HS-27A (cell line): ENCODE measurements at places on chromosomes 4 and X.

GRCh38 chr4:73869130-73870055 lies at the start of gene CXCL1:
Gene CXCL1 (plus strand): TSS chr4:73869393. CDS start chr4:73869471, 78 bp downstream.
- no peak for DNase-seq

GRCh38 chrX:103276581-103277002 lies at the start of gene TCEAL5:
Gene TCEAL5 (minus strand): TSS chrX:103276750. CDS start chrX:103274563, 2,187 bp downstream.
- no peak for DNase-seq

GRCh38 chr4:69776696-69777095 lies 16.3 kb upstream of the SULT1B1 start:
- no peak for DNase-seq

GRCh38 chrX:39409246-39409917 lies 608.1 kb downstream of the MID1IP1 start:
- no peak for DNase-seq

GRCh38 chrX:137352101-137352660 lies 213.7 kb upstream of the ZIC3 start:
- DNase-seq, result no peak

DNA sequence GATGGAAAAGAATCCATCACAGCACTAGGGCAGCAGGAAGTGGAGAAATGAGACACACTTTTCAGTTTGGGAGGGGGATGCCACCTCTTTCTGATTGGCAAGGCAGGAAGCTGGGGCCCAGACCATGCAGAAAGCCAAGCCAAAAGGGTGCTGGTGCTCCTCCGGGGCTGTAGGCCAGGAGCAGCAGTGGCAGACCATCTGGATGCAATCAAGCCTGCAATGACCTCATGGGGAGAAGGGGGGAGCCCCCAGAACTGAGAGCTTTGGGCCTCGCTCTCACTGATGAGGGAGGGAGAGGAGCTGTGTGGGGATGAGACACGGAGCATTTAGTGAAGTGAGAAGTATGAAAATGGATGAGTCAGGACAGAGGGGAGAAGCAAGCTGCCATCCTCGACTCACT lies 141.3 kb upstream of the NALF2 start:
- no peak for DNase-seq

GRCh38 chr4:151766691-151767090 lies 5.9 kb upstream of the GATB start:
- no peak for DNase-seq

DNA sequence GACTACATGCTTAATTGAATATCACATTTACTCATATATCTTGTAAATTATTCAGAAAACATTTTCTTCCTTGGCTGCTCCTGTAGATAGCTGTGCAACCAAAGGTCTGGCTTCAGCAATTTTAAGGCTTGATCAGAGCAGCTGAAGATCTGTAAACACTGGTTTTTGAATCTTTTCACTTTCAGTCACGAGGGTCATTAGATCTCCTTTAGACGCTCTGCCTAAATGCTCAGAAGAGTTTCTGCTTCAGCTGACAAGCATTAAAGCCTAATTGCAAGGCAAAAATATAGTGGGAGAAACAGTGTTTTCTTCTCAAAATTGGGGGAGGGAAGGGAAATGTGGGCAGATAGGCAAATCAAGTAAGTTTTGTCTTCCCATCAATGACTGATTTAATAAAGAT lies 25.7 kb downstream of the TRPC5 start:
- DNase-seq, result no peak

GRCh38 chrX:53044995-53045394 lies 3.6 kb upstream of the GPR173 start:
- no peak for DNase-seq

- no peak for DNase-seq
Measured at GRCh38 chrX:13078739-13079444, 34.5 kb upstream of the FAM9C start.

GRCh38 chr4:148574911-148575310 lies 132.7 kb upstream of the NR3C2 start:
- peak; percentile 33 for DNase-seq

DNA sequence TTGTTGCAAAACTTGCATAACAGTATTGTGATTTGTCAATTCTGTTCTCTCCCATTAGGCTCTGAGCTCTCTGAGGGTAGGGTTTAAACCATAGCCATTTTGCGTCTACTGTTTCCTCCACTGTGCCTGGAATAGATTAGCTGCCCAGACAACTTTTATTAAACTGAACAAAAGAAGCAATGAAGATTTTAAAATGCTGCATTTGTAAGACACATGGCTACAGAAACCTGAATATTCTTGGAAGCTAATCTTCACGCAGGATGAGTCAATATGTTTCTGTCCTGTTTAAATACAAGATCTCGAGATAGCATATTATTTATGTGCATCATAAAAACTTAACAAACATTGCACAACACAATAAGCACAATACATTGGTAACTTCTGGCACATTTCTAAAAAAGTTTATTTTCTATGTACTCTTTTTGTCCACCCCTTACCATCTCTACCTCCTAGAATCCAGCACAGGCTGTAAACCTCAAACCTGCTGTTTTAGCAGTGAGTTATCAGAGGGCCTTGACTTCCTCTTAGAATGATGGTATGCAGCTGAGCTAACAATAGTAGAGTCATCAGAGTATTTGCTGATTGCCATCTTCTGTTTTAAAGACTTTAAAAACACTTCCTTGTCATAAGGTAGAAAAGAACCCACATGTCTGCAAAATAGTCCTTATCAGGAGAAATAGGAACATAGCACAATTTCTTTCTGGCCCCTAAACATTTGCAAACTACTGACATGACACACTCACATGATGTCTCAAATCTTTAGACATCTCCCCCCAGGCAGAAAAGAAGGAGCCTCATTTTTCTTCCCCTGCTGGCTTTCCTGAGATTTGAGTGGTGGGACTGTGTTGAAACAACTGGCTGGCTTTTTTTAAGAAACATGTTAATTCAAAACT lies 10.6 kb upstream of the CCNG2 start:
- no peak for DNase-seq

DNA sequence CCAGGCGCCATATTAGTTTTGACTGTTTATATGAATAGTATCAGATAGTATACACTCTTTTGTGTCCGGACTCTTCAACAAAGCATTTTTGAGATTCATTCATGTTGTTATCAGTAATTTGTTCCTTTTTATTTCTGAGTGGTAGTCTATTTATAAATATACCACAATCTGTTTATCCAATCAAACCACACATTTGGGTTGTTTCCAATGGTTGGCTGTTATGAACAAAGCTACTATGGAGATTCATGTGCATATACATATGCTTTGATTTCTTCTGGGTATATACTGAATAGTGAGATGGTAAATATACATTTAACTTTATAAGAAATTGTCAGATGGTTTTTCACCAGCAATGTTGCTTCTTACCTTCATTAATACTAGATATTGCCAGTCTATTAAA lies 36.8 kb upstream of the TAPT1 start:
- no peak for DNase-seq

DNA sequence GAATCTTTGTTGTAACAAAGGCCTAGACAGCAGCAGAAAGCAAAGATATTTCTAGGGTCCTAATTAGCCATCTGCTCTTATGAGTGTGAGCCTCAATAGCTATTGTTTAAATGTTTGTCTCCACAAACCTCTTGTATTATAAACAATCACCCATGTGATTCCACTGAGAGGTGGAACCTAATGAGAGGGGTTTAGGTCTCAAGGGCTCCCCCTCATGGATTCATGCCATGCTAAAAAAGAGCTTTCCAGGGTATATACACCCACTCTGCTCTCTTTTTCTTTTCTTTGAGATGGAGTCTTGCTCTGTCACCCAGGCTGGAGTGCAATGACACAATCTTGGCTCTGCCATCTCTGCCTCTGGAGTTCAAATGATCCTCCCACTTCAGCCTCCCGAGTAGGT lies 42.1 kb downstream of the TRIM61 start:
- DNase-seq, result no peak

DNA sequence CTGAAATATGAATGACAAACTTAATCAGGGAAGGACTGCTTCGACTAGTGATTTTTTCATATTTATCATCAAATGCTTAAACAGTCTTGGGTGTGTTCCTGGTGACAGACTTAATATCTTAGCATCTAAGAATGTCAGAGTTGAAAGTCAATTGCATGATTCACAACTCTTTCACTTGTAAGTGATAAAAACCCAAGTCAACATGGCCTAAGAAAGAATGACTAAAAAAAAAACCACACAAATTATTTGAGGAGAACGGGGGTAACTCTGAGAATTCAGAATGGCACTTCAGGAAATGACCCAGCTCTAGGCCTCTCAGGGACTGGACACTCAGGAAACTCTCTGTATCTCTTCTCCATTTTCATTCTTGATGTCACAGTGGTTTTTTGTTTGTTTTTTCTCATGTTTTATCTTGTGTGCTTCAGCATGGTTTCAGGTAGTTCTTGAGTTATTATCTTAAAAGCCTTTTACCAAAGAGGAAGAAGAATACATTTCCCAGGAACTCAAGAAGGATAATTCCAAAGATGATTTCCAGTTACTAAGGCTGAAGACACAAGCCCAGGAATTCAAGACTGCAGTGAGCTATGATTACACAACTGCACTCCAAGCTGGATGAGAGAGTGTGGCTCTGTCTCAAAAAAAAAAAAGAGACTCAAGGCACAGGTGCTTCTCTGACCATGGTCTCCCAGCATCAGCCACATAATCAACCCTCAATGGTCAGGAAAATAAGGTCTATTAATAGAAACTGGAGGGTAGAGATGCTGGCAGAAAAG lies 1697.8 kb upstream of the IGFBP7 start:
- DNase-seq, result no peak

GRCh38 chr4:95510145-95510544 lies 38.6 kb downstream of the UNC5C start:
- DNase-seq, result no peak

GRCh38 chrX:122813876-122814275 lies 370.2 kb upstream of the GRIA3 start:
- no peak for DNase-seq

DNA sequence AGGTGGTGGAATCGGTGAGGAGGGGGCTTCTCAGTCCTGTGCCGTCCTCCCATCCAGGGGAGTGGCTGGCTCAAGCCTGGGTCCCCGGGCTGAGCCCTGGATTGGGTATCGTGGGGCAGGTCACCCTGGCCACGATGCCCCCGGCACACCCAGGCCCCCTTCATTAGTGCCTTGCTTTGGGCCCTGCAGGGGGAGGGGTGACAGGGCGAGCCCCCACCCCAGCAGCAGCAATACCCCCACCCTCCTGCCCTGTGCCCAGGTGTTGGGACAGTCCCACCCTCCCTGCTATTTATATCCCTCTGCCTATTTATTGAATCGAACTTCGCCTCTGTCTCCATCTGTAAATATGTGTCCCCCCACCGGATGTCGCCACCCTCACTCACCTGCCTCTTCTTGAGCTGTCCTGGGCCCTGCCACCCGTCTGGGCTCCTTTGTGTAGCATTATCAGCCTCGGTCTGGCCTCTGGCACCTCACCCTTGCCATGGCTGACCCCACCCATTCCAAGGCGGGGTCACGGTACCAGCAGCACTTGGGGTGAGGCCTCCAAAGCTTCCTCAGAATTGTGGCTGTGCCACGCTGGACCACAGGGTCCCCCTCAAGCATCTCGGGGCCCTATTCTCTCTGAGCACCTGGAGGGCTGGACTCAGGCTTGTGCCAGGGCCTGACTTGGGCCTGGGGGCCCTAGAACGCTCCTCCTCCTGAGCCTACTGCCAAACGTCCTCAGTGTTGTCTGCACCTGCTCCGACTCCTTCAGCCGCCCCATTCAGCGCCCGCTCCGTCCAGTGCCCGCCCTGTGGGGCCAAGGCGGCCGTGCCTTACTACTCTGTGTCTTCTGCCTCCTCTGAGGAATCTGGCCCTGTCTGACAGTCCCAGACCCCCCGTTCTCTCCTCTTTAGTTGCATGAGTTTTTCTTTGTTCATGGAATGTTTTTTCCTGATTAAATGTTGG lies 6.1 kb downstream of the LAGE3 start:
- no peak for DNase-seq

DNA sequence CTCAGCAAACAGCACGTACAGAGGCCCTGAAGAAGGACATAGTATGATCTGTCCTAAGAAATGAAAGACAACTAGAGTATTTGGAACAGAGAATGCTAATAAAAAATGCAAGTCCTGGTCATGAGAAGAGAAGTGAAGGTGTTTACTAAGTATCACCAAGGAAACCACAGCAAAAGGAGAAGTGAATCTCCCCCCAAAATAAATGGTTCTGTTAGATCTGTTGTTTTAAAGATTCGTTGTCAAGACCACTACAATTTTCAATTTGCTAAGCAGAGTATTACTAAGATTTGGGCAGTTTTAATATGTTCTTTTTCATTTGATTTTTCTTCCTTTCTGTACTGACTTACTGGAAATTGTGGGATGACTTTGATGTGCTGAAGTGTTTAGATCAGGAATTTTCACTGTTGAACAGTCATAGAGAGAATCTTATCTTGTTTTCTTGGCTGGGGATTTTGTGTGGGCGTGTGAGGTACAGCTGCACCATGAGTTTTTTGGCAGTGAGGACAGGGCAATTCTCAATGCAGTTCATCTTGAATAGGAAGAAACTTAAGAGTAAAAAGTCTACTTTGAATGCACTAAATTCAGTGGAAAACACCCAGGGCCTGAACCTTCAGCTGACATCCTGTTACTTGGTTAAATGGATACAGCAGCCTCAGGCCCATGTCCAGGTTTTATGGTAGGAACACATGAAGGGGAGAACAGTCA lies 132.2 kb downstream of the STIM2 start:
- DNase-seq, result no peak

DNA sequence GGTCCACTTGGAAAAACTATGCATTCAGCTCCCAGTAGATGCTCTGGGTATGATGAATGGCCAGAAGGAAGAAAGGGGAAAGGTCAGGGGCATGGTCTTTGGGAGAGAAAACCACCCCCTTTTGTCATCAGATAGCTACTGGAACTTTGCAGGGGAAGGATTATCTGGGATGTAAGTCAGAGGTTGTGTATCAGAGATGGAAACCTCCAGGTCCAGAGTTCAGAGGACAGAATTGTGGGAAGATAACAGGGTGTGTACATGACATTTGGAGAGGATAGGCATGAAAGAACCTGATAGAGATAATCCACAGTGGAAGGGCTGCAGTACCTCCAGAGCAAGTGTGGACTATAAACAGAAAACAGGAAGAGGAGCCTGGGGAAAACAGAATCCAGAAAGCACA lies 262.7 kb downstream of the SPRY1 start:
- DNase-seq, result no peak

DNA sequence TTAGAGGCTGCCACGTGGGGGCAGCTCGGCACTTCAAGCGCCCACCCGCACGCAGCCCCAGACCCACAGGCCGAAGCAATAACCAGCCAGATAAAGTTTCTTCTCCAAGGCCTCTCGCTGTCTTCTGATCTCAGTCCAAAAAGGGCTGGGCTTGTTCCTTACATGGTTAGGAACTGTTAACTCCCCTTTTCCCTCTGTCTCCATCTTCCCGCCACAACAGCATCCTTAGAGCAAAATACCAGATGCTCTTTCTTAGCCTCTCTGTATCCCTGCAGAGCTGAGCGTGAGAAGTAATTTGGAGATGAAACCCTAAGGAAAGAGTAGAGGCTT lies 23.4 kb upstream of the KIAA1210 start:
- no peak for DNase-seq

- DNase-seq, result no peak
Measured at GRCh38 chrX:108582151-108582550, 142.5 kb downstream of the COL4A5 start.

GRCh38 chr4:11367371-11367770 lies 61.3 kb downstream of the HS3ST1 start:
- no peak for DNase-seq
